ENCODE measurements at places on chromosomes 13 and 19.

GRCh38 chr19:694481-695351, 536 bp downstream of the PRSS57 start:
- no peak for DNase-seq

DNA sequence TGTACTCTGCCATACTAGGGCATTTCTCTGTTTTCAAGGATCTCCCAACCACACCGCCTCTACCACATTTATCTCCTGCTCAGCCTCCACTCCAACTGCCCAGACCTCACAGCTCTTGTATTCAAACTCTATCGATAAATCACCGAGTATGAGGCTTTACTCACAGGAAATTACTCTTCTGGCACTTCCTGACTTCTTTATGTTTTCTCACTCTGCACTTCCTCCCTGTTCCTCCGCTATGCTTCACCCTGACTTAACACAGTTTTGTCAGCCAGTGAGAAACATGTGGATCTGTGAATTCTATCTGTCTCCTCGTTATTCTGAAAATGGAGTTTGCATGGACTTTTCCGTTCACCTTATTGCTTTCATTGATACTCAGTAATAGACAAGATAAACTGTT, 2.6 kb upstream of the CARD8 start:
- DNase-seq, result no peak

DNA sequence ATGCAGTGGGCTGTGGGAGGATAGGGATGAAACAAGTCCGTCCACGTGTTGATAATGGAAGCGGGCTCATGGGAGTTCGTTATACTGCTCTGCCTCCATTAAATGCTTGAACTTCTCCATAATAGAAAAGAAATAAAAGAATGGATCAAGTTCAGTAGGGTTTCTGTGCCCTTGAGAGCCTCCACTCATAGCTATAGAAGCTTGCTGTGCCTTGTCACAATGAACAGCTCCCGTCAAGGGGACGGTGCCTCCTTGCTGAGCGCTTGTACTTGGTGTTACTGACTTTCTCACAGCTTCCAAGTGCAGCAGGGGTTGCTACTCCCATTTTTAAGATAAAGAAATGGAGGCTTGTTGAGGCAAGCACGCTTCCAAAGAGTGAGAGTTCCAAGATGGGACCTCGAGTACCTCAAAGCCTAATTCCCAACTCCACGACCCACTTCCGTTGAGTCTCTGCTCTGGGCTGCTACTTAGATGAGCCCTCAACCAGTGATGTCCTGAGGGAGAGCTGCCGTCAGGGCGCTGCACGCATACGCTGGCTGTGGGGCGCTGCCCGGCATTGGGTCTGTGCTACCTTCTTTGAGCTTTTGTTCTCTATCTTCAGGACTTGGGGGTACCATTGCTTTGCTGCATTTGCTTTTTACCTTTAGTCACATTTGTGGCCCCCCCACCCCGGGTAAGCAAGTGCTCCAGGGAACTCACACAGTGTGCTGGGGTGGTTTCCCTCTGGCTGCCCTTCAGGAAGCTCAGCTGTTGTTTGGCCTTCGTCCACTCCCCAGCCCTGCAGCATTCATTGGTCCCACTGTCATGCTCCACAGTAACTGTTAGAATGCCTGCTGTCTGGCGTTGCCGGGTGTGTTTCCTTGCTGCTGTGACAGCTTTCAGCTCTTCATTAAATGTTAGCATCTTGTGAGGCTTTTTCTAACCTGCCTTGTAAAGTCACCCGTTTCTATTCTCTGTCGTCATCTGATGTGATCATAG, 9.5 kb downstream of the SNRNP70 start:
- no peak for DNase-seq

GRCh38 chr19:35403116-35403760, 32.4 kb downstream of the GPR42 start:
- DNase-seq, result no peak

GRCh38 chr19:47124937-47125668, 5.5 kb upstream of the SAE1 start:
- no peak for DNase-seq

GRCh38 chr13:93499991-93500390, 273.4 kb downstream of the GPC6 start:
- no peak for DNase-seq

DNA sequence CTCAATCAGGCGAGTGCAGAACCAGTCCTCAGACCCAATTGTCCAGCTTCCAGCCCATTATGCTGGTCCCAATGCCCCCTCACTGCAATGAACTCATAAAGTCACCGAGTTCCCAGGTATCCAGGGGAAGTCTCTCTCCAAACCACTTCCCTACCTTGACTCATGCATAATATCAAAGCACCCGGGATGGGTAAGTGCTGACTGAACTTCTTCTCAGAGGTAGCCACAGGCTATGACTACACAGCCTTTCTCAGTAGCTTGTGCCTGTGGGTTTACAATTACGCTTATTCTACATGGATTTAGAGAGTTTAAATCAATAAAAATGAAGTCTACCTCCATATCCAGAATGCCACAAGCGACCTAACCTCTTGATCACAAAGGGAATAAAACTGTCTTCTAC, 1.7 kb upstream of the C13orf42 start:
- DNase-seq, result no peak

- no peak for DNase-seq
Observed at GRCh38 chr19:43420954-43421353, 6.3 kb downstream of the TEX101 start.

DNA sequence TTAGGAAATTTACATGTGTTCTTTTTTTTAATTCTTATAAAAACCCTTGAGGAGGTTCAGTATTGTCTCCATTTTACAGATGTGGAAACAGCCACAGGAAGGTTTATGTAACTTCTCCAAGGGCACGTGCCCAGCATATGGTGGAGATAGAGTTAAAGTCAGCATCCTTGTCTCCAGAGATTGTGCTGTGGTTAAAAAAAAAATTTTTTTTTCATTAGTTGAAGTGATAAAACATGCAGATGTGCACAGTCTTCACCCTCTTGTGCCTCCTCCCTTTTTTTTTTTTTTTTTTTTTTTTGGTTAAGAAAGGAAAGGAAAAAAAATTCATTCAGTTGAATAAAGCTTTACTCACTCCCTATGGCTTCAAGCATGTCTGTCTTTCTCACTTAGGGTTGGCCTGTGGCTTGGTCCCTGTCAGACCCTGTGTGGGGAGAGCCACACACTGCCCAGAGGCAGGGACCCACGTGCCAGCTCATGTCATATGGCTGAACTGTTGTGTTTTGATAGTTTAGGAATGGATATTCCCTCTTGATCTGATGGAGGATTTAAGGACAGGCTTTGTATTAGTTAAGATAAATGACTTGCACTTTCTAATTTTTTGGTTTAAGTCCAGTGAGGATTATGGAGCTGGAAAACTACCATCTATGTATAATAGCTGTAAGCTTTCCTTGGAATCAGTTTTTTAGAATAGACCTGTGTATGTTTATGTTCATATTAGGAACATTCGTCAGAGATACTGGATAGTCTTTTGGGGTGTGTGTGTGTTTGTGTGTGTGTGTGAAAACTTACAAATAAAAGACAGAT, 19.3 kb downstream of the RNASEH2B start:
- no peak for DNase-seq

GRCh38 chr19:3146677-3147100, 10.9 kb downstream of the GNA15 start:
- DNase-seq, result peak; percentile 75

DNA sequence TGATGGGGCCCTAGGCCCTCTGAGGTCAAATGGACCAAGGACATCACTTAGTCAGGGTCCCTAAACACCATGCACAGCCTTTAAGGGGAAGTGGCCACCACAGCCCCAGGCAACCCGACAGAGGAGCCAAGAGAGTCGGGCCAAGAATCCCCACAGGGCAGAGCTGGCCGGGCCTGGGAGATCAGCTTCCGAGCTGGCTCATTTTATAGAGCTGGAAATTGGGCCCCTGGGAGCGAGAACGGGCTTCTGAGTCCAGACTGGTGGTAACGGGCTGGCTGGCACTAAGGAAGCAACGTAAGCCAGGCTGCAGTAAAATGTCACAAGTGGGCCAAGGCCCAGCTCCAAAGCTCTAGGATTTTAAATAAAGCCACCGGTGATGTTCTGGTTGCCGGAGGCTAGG, 51.1 kb downstream of the HSPH1 start:
- no peak for DNase-seq

DNA sequence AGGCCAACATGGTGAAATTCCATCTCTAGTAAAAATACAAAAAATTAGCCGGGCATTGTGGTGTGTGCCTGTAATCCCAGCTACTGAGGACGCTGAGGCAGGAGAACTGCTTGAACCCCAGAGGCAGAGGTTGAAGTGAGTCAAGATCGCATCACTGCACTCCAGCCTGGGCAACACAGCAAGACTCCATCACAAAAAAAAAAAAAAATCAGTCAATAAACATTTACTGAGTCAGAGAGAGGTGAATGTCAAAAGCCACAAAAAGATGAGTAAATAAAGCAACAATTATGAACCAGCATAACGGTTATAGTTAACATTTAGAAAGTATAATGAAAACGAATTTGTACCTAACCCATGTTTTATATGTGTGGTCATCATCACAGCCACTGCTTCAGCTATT, 23.1 kb downstream of the PSPC1 start:
- no peak for DNase-seq
